ENCODE measurements at places on chromosomes 13 and 19. TPM values are rescaled to one million over a fixed set of nuclear protein-coding genes. Genes with fewer than 3 reads are reported as not detected.

DNA sequence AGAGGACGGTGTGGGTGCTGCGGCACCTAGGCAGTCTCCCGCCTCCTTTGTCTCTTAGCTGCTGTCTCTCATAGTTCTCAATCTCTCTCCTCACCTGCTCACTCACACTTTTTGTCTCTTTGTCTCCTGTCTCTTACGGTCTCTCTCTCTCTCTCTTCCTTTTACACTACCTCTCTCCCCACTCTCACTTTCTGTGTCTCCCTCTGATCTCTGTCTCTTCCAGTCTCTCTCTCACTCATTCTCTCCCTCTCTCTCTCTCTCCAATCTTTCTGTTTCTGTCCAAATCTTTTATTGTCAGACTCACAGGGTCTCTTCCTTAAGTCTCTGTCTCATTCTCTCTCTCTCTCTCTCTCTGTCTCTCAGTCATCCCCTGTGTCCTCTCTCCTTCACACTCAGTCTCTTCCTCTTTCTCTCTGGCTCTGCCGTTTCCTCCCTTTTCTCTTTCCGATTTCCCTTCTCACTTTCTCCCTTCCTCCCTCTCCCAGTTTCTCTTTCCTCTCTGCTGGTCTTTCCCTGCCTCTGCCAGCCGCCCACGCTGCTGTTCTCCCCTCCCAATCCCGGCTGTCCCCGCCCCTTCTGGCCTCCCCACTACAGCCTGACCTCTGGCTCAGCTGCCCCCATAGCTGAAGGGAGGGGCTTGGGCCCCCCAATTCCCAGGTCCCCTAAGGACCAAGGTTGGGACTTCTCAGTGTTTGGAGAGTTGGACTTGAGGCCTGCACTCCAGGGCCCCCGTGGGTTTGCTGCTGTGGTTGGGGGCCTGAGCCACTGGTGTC, at the start of gene PLEKHA4:
TSS of gene PLEKHA4 (minus strand) at position 504 of the 773 bp plus-strand sequence. CDS start 997 bp downstream, outside the sequence.
- peak; percentile 60 for DNase-seq

GRCh38 chr13:67416047-67416925, 186.2 kb upstream of the PCDH9 start:
- DNase-seq = no peak

GRCh38 chr19:920051-920864, 3.1 kb downstream of the KISS1R start:
- no peak for DNase-seq

GRCh38 chr19:49362048-49362928, at the start of gene TEAD2:
TSS of gene TEAD2 (minus strand) at chr19:49362416. CDS start at chr19:49360075, 2,341 bp downstream.
- DNase-seq = peak; percentile 60

DNA sequence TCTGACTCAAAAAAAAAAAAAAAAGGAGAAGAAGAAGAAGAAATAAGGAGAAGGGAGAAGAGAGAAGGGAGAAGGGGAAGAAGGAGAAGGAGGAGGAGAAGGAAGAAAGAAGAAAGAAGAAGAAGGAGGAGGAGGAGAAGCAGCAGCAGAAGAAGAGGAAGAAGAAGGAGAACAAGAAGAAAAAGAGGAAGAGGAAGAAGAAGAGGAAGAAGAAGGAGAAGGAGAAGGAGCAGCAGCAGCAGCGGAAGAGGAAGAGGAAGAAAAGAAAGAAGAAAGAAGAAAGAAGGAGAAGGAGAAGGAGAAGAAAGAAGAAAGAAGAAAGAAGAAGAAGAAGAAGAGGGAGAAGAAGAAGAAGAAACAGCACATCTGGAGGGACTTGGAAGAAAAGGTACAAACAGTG, 4.1 kb upstream of the CNN1 start:
- no peak for DNase-seq

CYP2A7 gene
- total RNA-seq = not detected

All from M059J (cell line).